ENCODE measurements at places on chromosomes 11 and 22.

GRCh38 chr11:61972672-61973475 lies 5.4 kb upstream of the FTH1 start:
- no peak overlapping the region for H3K4me3 ChIP-seq
- peak overlapping the region; percentile 99 for H3K27ac ChIP-seq
- H3K36me3 ChIP-seq: no peaks in the 10 kb centered on the region
- no peak for DNase-seq
- H3K4me1 ChIP-seq: peaks cover 68% of the 10 kb centered on the region

DNA sequence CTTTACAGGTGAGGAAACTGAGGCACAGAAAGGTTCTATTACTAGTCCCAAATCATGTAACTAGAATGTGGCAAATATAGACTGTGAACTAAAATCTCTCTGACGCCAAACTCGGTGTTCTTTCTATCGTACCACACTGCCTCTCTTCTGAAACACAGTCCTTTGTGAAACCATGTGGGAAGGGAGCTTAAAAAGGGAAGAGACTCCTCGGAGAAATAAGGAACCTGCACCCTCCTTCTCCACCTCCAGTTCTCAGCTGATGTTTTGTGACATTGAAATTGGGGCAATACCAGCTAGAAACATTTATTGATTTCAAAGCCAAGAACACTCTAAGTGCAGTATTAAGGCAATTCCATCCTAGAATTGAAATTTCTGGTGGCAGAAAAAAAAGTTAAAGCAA lies 76.4 kb upstream of the DRD2 start:
- H3K4me3 ChIP-seq: no peak overlapping the region
- no peak for DNase-seq
- no peaks in the 10 kb centered on the region for H3K36me3 ChIP-seq

GRCh38 chr11:120925944-120926343 lies 98.0 kb upstream of the TBCEL start:
- H3K27ac ChIP-seq: no peak overlapping the region
- H3K36me3 ChIP-seq: no peaks in the 10 kb centered on the region
- H3K27me3 ChIP-seq: no peaks in the 10 kb centered on the region
- no peaks in the 10 kb centered on the region for H3K4me1 ChIP-seq
- no peak overlapping the region for H3K4me3 ChIP-seq

DNA sequence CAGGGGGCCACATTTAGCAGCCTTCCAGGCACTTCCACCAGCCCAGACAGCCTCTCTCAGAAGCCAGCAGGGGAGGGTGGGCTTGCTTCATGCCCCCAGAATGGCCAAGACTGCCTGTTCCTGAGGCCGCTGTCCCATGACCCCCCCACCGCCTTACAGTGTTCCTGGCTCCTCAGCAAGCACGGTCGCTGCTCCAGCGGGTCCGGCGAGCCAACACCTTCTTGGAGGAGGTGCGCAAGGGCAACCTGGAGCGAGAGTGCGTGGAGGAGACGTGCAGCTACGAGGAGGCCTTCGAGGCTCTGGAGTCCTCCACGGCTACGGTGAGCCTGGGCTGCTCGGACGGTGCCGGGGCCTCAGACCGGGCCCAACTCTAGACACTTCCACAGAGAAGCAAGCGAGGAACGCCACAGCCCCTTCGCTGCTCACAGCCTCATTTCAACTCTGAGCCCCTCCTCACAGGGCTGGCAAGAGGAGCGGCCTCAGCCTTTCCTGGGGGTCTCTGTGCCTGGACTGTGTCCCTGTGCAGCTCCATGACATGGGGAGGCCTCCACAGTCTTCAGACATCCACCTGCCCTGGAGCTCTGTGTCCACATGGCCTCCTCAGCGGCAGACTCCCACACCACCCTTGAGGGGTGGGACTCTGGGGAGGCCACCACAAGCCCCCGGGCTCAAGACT lies 668 bp downstream of the F2 start:
- DNase-seq: no peak
- no peak overlapping the region for H3K27ac ChIP-seq
- no peaks in the 10 kb centered on the region for H3K4me1 ChIP-seq

Data from sigmoid colon (tissue), 7 donors.